ENCODE measurements at places on chromosomes 1 and 21.
A peak's percentile ranks its signal among the peaks of the same experiment; 100 is the strongest.

DNA sequence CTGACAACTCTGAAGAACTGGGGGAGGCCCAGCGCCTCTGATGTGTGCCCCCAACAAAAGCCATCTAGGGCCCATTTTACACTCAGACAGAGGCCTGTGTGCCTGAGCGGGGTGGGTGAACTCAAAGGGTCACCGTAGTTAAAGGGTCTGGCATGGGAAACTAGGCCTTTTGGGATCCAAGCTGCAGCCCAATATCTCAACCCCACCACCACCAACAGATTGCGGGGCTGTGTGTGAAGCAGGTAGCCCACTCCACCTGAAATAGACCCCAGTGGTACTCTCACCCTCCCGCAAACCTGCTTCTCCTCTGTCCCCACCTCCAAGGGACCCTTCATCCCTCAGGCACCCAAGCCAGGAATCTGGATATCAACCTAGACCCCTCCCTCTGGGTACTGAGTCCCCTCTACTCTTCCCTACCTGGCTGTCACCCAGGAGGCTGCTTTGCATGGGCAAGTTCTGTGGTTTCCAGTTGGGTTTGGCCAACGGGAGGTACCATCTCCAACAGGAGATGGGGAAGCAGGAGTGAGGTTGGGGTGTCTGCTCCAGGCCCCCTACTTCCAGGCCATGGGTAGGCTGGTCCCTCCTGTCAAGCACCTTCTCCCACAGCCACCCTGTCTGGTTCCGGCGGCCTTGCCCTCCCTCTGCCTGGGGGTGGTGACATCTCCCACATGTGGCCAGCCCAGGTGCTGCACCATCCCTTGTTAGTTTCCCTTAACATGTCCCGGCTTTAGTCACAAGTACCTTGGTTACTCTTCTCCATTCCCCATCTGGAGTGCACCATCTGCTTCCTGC is 35.2 kb upstream of the LRP8 start:
- no peak for DNase-seq
- H3K4me1 ChIP-seq = peaks cover 12% of the 10 kb centered on the region
- no peak overlapping the region for H3K4me3 ChIP-seq
- peaks cover 8% of the 10 kb centered on the region for H3K27me3 ChIP-seq
- H3K27ac ChIP-seq = no peak overlapping the region

GRCh38 chr1:53573522-53573921 is 114.3 kb downstream of the DMRTB1 start:
- H3K4me3 ChIP-seq = no peak overlapping the region
- no peaks in the 10 kb centered on the region for H3K36me3 ChIP-seq
- peak; percentile 13 for DNase-seq
- peaks cover 7% of the 10 kb centered on the region for H3K27me3 ChIP-seq

GRCh38 chr1:3577711-3578432 is 33.4 kb downstream of the MEGF6 start:
- no peak for DNase-seq
- H3K27me3 ChIP-seq = no peaks in the 10 kb centered on the region

- no peaks in the 10 kb centered on the region for H3K36me3 ChIP-seq
- peaks cover 16% of the 10 kb centered on the region for H3K4me1 ChIP-seq
- no peak for DNase-seq
- H3K27me3 ChIP-seq = no peaks in the 10 kb centered on the region
Measured at GRCh38 chr1:179818743-179819173, 58.8 kb downstream of the TOR1AIP2 start.

DNA sequence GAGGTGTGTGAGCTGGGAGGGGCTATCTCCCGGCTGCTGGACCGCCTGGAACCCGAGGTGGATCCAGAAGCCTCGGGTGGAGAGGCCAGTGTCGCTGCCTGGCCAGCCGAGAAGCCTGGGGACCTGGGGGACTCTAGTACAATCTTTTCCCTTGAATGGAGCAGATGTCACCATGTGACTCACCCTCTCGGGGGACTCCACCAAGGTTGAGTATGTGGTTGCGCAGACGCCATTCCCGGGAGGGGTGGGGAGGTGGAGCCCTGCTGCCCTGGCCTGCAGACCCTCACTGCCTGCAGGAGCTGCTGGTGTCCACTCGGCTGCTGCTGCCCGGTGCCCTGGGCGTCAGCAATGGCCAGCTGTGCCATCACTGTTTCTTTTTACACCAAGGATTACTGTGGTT is 40.3 kb downstream of the TP73 start:
- H3K27me3 ChIP-seq = peaks cover 15% of the 10 kb centered on the region
- H3K36me3 ChIP-seq = no peaks in the 10 kb centered on the region
- H3K4me3 ChIP-seq = no peak overlapping the region
- no peak overlapping the region for H3K27ac ChIP-seq
- DNase-seq = no peak
- peaks cover 5% of the 10 kb centered on the region for H3K4me1 ChIP-seq

DNA sequence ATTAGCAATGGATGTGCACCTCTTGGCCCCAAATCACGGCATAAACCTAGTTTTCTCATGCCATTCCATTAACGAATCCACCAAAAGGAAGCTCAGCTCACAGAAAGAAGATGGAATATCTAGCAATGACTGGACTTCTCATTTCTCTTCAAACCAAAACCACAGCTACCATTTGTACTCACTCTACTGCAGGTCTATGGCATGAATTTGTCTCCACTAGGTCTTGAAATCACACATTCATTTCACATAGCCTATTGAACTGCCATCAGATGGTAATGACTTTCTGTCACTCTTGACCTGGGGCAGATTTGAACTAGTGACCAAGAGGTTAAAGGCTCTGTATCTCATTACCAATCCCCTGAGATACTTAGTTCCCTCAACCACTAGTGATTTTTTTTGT is 382.7 kb downstream of the DPYD start:
- no peak for DNase-seq
- H3K4me1 ChIP-seq = peaks cover 9% of the 10 kb centered on the region
- H3K27me3 ChIP-seq = no peaks in the 10 kb centered on the region
- H3K36me3 ChIP-seq = peaks cover 46% of the 10 kb centered on the region

GRCh38 chr1:34330061-34330460 is 153.4 kb downstream of the C1orf94 start:
- no peak overlapping the region for H3K27ac ChIP-seq
- no peak overlapping the region for H3K4me3 ChIP-seq
- H3K36me3 ChIP-seq = no peaks in the 10 kb centered on the region
- H3K4me1 ChIP-seq = no peaks in the 10 kb centered on the region

DNA sequence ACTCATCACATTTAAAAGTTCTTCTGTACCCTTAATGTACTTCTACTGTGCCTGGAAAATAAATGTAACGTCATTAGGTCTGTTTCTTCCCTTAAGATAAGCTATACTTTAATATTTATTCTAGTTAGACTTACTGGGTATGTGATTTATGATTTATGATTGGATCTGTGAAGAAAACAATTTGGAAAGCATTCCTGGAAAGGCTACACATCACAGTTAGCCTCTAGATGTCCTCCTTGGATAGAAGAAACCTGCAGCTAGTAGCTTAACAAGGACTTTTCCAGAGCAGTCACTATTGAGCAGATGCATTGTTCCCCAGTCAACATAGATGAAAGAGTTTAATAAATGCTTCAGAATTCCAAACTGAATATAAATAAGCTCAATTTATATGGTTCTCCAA is 22.2 kb upstream of the ABL2 start:
- no peaks in the 10 kb centered on the region for H3K4me1 ChIP-seq
- H3K4me3 ChIP-seq = no peak overlapping the region
- H3K27me3 ChIP-seq = no peaks in the 10 kb centered on the region
- no peak for DNase-seq

- H3K36me3 ChIP-seq = peaks cover 11% of the 10 kb centered on the region
- peaks cover 22% of the 10 kb centered on the region for H3K4me1 ChIP-seq
- DNase-seq = peak; percentile 34
- H3K27ac ChIP-seq = peak overlapping the region; percentile 66
- H3K4me3 ChIP-seq = peak overlapping the region; percentile 2
Measured at GRCh38 chr1:246117066-246117791, 389.9 kb downstream of the SMYD3 start.

- H3K36me3 ChIP-seq = no peaks in the 10 kb centered on the region
- no peak overlapping the region for H3K27ac ChIP-seq
- H3K27me3 ChIP-seq = no peaks in the 10 kb centered on the region
- H3K4me3 ChIP-seq = no peak overlapping the region
- no peaks in the 10 kb centered on the region for H3K4me1 ChIP-seq
Measured at GRCh38 chr1:178142806-178143205, 48.9 kb downstream of the RASAL2 start.

- H3K36me3 ChIP-seq = no peaks in the 10 kb centered on the region
- H3K27me3 ChIP-seq = peaks cover 34% of the 10 kb centered on the region
- peaks cover 5% of the 10 kb centered on the region for H3K4me1 ChIP-seq
- DNase-seq = no peak
- no peak overlapping the region for H3K4me3 ChIP-seq
Measured at GRCh38 chr1:17795836-17796645, 40.9 kb downstream of the ACTL8 start.

GRCh38 chr1:184810735-184811343 is 56.2 kb upstream of the EDEM3 start:
- no peak for DNase-seq
- H3K27ac ChIP-seq = peak overlapping the region; percentile 26
- H3K4me3 ChIP-seq = no peak overlapping the region
- H3K27me3 ChIP-seq = no peaks in the 10 kb centered on the region

DNA sequence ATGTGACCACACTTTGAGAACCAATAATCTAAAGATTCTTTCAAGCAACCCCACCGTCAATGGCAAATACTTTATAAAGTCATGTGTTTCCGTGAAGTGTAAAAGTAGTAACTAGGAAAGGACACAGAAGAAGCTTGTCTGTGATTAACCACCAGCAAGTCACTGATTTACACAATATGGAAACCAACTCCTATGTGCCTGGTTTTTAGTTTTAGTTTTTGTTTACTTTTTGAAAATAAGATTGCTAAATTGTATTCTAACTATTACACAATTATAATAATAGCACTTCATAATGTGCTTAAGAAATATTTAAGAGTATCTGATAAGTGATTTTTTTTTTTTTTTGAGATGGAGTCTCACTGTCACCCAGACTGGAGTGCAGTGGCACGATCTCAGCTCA is 13.0 kb downstream of the FMO2 start:
- no peak for DNase-seq
- H3K4me3 ChIP-seq = no peak overlapping the region
- no peaks in the 10 kb centered on the region for H3K4me1 ChIP-seq
- H3K27ac ChIP-seq = no peak overlapping the region

DNA sequence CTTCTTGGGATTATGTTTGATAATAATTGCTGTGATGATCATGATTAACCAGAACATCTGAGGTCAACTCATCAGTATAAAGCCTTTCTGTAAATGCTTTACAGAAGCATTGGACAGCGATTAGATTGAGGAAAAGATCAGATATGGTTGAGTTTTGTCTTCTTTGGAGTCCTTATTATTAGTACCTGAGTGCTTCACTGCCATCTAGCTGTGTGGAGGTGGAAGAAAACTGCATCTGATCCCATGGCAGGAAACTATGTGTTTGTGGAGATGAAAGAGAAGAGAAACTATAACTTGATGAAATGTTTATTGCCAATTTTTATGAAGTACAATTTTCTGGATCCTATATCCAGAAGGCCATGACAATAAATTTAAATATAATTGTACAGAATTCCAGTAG is 11.4 kb downstream of the FLG2 start:
- peaks cover 25% of the 10 kb centered on the region for H3K27me3 ChIP-seq
- no peaks in the 10 kb centered on the region for H3K36me3 ChIP-seq
- no peak overlapping the region for H3K4me3 ChIP-seq
- peaks cover 6% of the 10 kb centered on the region for H3K4me1 ChIP-seq

GRCh38 chr1:172513479-172513878 is 19.5 kb upstream of the SUCO start:
- no peak overlapping the region for H3K27ac ChIP-seq
- no peaks in the 10 kb centered on the region for H3K4me1 ChIP-seq
- no peaks in the 10 kb centered on the region for H3K36me3 ChIP-seq
- no peak overlapping the region for H3K4me3 ChIP-seq
- no peak for DNase-seq

DNA sequence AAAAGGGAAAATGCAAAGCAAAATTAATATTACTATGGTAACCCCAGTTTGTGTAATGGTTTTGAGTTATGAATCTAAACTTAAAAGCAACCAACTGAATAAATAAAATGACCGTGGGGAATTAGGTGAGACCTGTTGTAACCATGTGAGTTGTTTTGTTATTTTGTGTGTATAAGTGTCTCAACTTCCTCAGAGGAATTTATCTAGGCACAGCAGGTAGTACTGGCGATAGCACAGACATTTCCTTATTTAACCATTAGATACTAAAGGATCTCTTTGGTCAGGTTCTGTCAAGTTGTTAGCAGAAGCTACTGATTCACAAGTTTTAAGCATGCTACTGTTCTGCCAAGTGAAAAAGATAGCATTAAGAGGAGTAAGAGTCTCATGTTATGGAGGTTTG is 39.3 kb upstream of the LRRC7 start:
- H3K4me1 ChIP-seq = no peaks in the 10 kb centered on the region
- no peaks in the 10 kb centered on the region for H3K27me3 ChIP-seq
- no peak overlapping the region for H3K4me3 ChIP-seq
- no peak for DNase-seq
- no peak overlapping the region for H3K27ac ChIP-seq

- peaks cover 3% of the 10 kb centered on the region for H3K4me1 ChIP-seq
- no peak for DNase-seq
- peaks cover 7% of the 10 kb centered on the region for H3K36me3 ChIP-seq
- no peak overlapping the region for H3K27ac ChIP-seq
Measured at GRCh38 chr1:53755874-53756273, 16.9 kb upstream of the GLIS1 start.

- peaks cover 18% of the 10 kb centered on the region for H3K4me1 ChIP-seq
- H3K27ac ChIP-seq = no peak overlapping the region
- no peaks in the 10 kb centered on the region for H3K27me3 ChIP-seq
- no peak overlapping the region for H3K4me3 ChIP-seq
Measured at GRCh38 chr1:91707890-91708218, 178.1 kb downstream of the TGFBR3 start.

DNA sequence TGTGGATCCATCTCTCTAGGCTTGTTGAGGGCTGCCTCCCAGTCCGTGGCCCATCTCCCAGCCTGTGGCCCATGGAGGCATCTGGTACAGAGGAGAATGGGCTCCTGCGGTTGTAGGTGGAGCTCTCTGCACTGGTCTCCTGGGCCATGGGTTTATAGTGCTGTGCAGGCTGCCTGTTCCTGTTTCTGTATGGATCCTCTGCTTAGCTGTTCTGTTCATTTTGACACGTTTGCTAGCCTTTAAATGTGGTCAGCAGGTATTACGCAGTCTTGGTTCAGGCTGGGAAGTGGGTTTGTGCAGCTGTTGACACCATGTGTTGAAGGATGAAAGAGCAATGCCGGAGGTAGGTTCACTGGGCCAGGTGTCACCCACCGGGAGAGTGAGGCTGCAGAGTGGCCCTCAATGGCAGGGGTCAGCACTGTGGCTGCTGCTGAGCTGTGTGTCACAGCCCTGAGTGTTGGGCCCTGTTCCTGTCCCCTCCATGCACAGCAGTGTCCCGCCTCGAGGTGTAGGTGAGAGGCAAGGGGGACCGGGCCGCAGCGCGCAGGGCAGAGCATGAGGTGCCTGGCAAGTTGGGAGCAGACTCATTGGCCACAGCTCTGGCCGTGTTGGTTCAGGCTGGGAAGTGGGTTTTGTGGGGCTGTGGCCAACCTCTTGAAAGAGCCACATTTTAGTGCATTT is 39.0 kb downstream of the SNAP47 start:
- peaks cover 26% of the 10 kb centered on the region for H3K4me1 ChIP-seq
- H3K27me3 ChIP-seq = no peaks in the 10 kb centered on the region
- DNase-seq = no peak
- H3K4me3 ChIP-seq = no peak overlapping the region

Data from activated T-cell treated with anti-CD3 and anti-CD28 coated beads, Interleukin-2, amount 50 U/mL, for 24 hours (primary cell).